ENCODE measurements at places on chromosomes 1 and 21.
A peak's percentile ranks its signal among the peaks of the same experiment; 100 is the strongest.

DNA sequence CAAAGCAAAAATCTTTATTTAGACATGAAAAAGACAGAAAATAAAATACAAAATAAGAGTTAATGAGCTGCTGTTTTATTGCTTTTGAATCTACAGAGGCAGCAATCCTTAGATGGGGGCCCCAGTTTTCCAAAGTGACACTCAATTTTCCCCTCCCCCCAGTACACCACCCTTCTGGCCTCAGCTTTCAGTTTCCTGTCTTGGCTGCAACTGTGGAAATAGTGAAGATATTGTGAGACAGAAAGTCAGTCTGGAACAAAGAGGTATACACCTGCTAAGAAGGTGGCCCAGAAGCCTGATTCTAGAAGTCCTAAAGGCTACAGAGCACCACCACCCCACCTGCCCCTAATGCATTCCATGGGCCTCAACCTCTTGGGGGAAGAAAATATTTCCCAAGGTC lies 1.1 kb upstream of the MTMR11 start:
- DNase-seq: no peak
- H3K4me3 ChIP-seq: peak overlapping the region; percentile 62
- no peaks in the 10 kb centered on the region for H3K27me3 ChIP-seq
- H3K4me1 ChIP-seq: peaks cover 52% of the 10 kb centered on the region
- no peaks in the 10 kb centered on the region for H3K36me3 ChIP-seq
- peak overlapping the region; percentile 19 for H3K27ac ChIP-seq

DNA sequence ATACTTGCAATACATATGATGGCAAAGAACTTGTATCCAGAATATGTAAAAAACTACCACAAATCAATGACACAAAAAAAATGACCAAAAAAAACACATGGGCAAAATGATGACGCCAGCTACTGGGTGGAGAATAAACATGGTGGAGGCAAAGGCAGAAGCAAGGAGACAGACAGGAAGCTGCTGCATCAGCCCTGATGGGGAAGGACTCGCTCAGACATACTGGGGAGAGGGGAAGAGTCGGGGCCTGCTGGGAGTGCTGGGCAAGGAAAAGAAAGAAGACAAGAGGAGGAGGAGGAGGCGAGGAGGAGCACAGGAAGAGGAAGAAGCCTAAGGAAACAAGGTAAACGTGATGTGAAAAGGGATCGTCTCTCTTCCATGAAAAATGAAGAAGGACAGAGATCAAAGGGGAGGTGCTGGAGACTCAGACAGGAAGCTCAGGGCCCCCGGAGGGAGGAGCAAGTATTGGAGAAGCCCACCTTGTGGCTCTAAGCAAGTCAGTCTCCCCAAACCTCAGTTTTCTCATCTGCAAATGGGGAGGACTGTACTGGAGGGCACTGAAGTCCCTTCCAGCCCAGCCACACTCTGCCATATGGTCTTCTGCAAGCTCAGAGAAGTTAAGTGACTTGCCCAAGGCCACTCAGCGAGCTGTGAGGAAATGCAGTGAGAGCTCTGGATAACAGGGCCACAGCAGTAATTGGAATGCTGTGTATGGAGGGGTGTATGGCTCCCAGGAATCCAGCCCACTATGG lies 24.2 kb downstream of the OLFML2B start:
- H3K27ac ChIP-seq: no peak overlapping the region
- no peaks in the 10 kb centered on the region for H3K27me3 ChIP-seq
- no peaks in the 10 kb centered on the region for H3K4me1 ChIP-seq
- no peak for DNase-seq

GRCh38 chr21:34143685-34144182 lies 70.4 kb downstream of the MRPS6 start:
- peaks cover 28% of the 10 kb centered on the region for H3K4me1 ChIP-seq
- no peaks in the 10 kb centered on the region for H3K27me3 ChIP-seq
- no peaks in the 10 kb centered on the region for H3K36me3 ChIP-seq
- no peak for DNase-seq

DNA sequence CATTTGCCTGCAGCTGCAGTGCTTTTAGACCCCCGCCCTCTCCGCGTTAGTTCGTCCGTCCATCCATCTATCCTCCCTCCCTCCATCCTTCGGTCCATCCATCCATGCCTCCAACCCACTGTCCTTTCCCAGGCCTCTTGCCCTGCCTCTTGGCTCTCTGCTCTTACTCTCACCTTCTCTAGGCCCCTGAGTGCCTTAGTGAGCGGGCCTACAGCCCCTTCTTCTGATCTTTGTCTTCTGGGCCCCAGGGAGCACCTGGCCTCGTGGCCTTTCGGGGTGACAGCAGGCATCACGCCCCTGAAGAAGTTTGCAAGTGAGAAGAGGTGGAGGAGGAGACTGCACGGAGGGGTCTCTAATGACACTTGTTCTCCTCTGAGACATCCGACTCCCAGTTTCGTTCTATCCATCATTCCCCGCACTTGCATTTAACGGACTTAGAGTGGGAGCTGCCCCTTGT lies 842 bp downstream of the ATXN7L2 start:
- H3K4me1 ChIP-seq: peaks cover 22% of the 10 kb centered on the region
- no peak overlapping the region for H3K27ac ChIP-seq
- H3K27me3 ChIP-seq: no peaks in the 10 kb centered on the region
- DNase-seq: no peak

- DNase-seq: no peak
- H3K4me1 ChIP-seq: no peaks in the 10 kb centered on the region
- no peak overlapping the region for H3K4me3 ChIP-seq
- H3K27ac ChIP-seq: no peak overlapping the region
- H3K36me3 ChIP-seq: no peaks in the 10 kb centered on the region
Measured at GRCh38 chr1:52216907-52217458, 75.1 kb downstream of the ZFYVE9 start.

- H3K4me3 ChIP-seq: no peak overlapping the region
- DNase-seq: no peak
- H3K27ac ChIP-seq: no peak overlapping the region
- peaks cover 7% of the 10 kb centered on the region for H3K4me1 ChIP-seq
Measured at GRCh38 chr1:3671371-3672180, 19.3 kb downstream of the TP73 start.

DNA sequence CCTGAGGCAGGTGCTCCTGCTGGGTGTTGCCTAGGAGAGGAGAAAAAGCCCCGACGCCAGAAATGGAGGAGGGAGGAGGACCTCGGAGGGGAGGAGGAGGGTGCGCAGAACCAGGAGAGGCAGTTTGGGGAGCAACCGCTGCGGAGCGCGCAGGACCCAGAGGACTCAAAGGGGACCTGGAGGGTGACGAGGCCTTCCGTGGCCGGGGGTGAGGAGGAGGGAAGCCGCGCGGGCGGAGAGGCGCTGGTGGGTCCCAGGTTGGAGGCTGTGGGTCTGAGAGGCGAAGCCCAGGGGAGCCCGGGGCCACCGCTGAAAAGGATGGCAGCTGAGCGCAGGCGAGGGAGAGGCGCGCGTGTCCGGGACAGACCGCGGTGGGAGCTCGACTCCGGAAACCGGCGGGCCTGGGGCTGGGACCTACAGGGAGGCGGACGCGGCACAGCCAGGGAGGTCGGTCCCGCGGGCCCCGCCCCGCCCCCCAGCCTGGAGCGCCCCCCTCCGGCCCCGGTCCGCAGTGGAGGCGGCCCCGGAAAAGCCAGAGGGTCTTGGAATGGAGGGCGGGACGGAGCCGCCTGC lies 15.1 kb downstream of the RNF223 start:
- H3K27ac ChIP-seq: no peak overlapping the region
- no peak for DNase-seq
- no peaks in the 10 kb centered on the region for H3K36me3 ChIP-seq
- H3K4me3 ChIP-seq: no peak overlapping the region
- H3K27me3 ChIP-seq: peaks cover 63% of the 10 kb centered on the region

DNA sequence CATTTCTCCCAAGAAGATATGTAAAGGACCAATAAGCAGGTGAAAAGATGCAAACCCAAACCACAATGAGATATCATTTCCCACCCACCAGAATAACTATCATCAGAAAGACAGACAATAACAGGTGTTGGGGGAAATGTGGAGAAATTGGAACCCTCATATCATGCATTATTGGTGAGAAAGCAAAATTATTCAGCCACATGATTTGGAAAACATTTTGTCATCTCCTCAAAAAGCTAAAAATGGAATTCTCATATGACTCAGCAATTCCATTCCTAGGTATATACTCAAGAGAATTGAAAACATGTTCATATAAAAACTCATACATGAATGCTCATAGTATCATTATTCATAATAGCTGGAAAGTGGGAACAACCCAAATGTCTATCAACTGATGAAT lies 25.1 kb upstream of the RNF186 start:
- H3K27ac ChIP-seq: no peak overlapping the region
- H3K4me1 ChIP-seq: peaks cover 4% of the 10 kb centered on the region
- DNase-seq: no peak

GRCh38 chr1:85275701-85276214 lies 674 bp downstream of the BCL10 start:
- no peak for DNase-seq
- H3K27ac ChIP-seq: peak overlapping the region; percentile 98
- peak overlapping the region; percentile 66 for H3K4me3 ChIP-seq
- no peaks in the 10 kb centered on the region for H3K27me3 ChIP-seq

DNA sequence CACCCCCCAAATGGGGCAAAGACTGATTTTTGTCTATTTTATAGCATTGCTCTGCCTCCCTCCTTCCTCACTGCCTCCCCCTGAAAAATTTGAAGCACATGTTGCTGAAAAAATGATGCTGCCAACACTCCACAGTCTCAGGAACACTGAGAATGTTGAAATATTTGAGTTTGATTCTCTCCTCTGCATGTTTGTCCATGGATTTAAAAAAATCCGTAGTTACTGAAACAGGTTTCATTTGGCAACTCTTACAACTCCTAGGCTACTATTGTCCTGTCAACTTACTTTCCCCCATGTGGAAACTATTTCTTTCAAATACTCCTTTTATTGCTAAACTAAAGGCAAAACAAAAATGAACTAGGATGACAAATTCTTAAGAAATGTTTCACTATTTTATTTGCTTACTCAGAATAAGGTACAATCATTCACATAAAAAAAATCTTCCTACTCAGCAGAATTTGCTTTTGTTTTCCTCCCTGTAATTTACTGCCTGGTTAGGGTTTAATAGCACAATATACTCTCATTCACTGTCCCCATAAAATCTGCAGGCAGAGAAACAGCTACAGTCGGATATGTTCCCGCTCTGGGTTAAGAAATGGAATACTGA lies 50.2 kb downstream of the C21orf91 start:
- no peak for DNase-seq
- no peak overlapping the region for H3K4me3 ChIP-seq
- no peak overlapping the region for H3K27ac ChIP-seq

GRCh38 chr1:226308166-226308722 lies 720 bp downstream of the LIN9 start:
- DNase-seq: peak; percentile 16
- H3K27me3 ChIP-seq: no peaks in the 10 kb centered on the region
- H3K27ac ChIP-seq: no peak overlapping the region
- no peak overlapping the region for H3K4me3 ChIP-seq
- no peaks in the 10 kb centered on the region for H3K36me3 ChIP-seq
- no peaks in the 10 kb centered on the region for H3K4me1 ChIP-seq

DNA sequence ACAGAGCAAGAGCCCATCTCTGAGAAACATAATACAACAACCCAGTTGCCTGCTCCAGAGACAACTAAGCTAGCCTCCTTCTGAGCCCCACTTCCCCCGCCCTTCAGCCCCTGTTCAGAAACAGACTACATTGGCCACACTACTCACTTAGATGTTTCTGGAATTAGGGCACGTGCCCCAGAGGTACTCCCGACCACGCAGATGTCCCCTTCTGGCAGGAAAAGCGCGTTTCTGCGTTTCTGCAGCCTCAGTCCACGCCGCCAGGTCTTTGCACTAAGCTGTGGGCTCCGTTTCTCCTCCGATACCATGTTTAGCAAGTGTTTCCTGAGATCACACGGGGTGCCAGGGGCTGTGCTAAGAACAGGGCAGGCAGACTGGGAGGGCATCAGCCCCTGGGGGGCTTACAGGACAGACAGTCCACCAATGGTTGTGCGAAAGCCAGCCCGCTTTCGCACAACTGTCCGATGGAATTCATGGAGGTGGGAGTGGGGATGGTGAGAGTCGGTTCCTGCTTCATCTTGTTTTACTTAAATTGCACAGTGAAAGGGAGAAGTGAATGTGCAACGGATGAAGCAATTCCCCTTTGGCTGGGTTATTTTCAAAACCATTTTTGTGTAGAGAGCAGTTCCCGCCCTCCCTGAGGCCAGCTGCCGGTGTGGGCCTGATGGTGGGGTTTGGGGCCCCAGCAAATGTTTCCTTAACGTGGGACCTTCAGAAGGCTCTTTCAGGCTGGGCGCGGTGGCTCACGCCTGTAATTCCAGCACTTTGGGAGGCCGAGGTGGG lies 2.7 kb downstream of the PIK3CD start:
- no peak overlapping the region for H3K4me3 ChIP-seq
- H3K36me3 ChIP-seq: no peaks in the 10 kb centered on the region

GRCh38 chr1:25544243-25544764 lies 898 bp downstream of the LDLRAP1 start:
- peaks cover 2% of the 10 kb centered on the region for H3K4me1 ChIP-seq
- DNase-seq: peak; percentile 35
- no peaks in the 10 kb centered on the region for H3K27me3 ChIP-seq
- H3K27ac ChIP-seq: peak overlapping the region; percentile 92
- H3K4me3 ChIP-seq: peak overlapping the region; percentile 58

DNA sequence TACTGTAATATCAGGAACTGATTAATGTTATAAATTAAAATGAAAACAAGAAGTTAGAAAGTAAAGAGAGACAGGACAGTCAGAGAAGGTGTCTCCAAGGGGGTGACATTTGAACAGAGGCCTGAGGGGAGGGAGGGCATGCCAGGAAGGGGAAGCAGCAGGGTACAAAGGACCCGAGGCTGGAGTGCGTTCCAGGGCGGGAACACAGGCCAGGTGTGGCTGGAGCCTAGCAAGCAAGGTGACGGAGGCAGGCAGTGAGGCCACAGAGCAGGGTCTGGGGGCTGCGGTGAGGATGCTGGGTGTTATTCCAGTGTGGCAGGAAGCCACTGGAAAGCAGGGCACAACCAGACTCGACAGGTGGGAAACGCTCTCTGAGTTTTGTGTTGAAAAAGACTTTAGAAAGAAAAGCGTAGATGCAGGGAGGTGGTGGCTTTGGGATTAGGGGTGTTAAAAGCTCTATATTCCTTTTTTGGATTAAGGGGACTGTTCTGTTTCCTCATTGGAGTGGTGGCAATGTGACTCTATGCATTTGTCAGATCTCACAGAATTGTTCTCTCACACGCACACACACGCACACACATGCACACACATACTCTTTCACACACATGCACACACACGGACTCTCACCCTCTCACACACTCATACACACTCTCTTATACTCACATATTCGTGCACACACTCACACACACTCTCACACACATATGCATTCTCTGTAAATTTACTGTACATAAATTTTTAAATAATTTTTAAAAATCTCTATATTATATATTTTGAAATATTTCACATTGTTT lies 124.5 kb downstream of the GLIS1 start:
- H3K27me3 ChIP-seq: no peaks in the 10 kb centered on the region
- no peak overlapping the region for H3K4me3 ChIP-seq
- H3K36me3 ChIP-seq: no peaks in the 10 kb centered on the region
- H3K27ac ChIP-seq: no peak overlapping the region

Measured in adrenal gland (tissue), 19 donors.